ENCODE measurements at places on chromosomes 11 and 22.

- DNase-seq = no peak
Measured at GRCh38 chr11:113315811-113316210, 1.4 kb downstream of the TTC12 start.

- DNase-seq = peak; percentile 11
Measured at GRCh38 chr11:111378861-111379601, at the start of gene POU2AF1. Gene POU2AF1 (minus strand): TSS chr11:111379275. CDS start chr11:111379177, 98 bp downstream.

GRCh38 chr11:80846442-80846841 is 1405.6 kb upstream of the TENM4 start:
- DNase-seq = no peak

DNA sequence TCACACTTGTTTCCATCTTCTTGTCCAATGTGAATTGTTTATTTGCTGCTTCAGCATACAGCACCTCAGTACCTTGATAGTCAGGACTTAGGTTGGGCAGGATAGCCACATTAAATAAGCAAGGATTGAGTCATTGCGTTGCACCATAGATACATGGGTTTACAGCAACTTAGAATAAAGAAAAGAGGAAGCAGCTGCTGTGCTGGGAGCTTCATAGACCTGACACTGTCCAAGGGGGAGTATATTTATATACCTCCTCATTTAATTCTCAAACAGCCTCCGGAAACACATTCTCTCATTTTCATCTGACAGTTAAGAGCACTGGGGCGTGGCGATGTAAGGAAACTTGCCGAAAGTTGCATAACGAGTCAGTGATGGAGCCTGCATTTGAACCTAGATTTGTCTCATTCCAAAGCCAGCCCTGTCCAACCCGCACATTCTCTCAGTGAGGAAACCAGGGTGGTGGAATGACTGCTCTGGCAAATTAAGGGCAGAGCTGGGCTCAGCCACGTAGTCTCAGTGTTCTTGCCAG is 42.2 kb downstream of the UBASH3B start:
- peak; percentile 57 for DNase-seq

GRCh38 chr11:47259232-47259977 is 1.6 kb downstream of the NR1H3 start:
- peak; percentile 46 for DNase-seq

DNA sequence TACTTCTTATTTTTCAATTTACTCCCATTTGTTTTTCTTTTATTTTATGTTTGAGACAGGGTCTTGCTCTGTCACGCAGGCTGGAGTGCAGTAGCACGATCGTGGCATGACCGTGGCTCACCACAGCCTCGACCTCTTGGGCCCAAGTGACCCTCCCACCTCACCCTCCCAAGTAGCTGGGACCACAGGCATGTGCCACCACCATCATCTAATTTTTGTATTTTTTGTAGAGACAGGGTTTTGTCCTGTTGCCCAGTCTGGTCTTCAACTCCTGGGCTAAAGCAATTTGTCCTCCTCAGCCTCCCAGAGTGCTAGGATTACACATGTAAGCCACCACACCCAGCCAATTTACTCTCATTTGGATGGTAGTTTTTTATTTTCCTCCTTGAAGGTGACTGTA is 679.3 kb upstream of the CCDC179 start:
- DNase-seq = peak; percentile 11

GRCh38 chr22:20875296-20875695 is 16.5 kb downstream of the SNAP29 start:
- DNase-seq = no peak

GRCh38 chr11:17722000-17722643 is 2.8 kb downstream of the MYOD1 start:
- DNase-seq = peak; percentile 28

- DNase-seq = no peak
Measured at GRCh38 chr11:894575-895201, 15.9 kb downstream of the CHID1 start.

GRCh38 chr11:125262830-125263218 is 98.3 kb downstream of the PKNOX2 start:
- DNase-seq = no peak

GRCh38 chr11:14812757-14813156 is 79.3 kb downstream of the CYP2R1 start:
- DNase-seq = no peak

GRCh38 chr11:87463486-87464102 is 425.9 kb downstream of the TMEM135 start:
- DNase-seq = peak; percentile 44

GRCh38 chr11:31879681-31880080 is 68.6 kb upstream of the PAX6 start:
- no peak for DNase-seq

DNA sequence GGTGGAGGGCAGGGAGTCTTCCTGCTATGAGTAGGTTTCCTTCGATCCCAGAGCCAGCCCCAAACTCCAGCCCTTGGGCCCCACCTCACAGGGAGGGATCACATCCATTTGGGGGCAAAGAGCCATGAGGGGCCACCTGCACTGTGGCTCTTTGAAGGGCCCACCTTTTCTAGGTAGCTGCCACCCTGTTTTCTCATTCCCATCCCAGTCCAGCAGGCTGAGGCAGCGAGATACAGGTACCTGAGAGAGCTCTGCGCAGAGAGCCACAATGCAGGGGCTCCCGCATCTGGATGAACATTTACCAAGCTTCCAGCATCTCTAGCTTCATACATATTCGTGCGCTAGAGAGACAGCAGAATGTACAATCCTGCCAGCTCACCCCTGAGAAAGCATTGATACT is 16.3 kb downstream of the FXYD6 start:
- DNase-seq = no peak

GRCh38 chr22:50216684-50217520 is 16.1 kb downstream of the SELENOO start:
- no peak for DNase-seq

- DNase-seq = peak; percentile 69
Measured at GRCh38 chr11:69295995-69296889, 2.3 kb downstream of the MYEOV start.

DNA sequence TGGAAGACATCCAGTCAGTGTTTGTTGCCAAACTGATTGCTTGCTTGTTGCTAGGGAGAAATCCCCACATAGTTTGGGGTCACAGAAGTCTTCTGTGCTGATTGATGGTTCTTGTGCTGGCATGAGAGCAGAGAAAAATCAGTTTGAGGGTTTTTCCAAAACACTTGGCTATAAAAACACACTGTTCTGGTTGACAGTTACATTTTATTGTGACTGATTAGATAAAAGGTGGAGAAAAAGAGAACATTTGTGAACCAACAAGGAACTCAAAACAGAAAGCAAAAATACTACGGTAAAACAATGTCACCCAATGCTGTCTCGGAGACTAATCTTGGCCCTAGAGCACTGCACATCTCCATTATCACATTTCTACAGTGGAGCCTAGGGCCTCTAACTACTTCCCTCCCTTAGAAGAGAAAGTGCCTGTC is 14.4 kb upstream of the EIF4G2 start:
- peak; percentile 14 for DNase-seq

DNA sequence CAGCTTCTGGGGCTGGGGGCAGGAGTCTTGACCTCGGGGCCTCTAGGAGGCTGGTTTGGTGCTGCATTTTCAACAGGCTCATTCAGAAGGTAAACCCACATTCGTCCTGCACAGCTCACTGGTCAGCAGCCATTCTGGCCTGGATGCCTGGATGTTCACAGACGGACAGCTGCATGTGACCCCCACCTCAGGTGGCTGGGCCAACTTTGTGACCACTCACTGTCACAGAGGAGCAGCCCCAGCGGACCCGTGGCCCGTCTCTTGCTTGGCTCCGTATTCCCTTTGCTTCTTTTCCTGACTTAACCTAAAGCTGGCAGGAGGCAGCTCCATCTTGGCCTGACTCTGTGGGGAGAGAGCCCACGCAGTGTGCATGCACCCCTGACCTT is 8.2 kb downstream of the DGCR8 start:
- DNase-seq = no peak

DNA sequence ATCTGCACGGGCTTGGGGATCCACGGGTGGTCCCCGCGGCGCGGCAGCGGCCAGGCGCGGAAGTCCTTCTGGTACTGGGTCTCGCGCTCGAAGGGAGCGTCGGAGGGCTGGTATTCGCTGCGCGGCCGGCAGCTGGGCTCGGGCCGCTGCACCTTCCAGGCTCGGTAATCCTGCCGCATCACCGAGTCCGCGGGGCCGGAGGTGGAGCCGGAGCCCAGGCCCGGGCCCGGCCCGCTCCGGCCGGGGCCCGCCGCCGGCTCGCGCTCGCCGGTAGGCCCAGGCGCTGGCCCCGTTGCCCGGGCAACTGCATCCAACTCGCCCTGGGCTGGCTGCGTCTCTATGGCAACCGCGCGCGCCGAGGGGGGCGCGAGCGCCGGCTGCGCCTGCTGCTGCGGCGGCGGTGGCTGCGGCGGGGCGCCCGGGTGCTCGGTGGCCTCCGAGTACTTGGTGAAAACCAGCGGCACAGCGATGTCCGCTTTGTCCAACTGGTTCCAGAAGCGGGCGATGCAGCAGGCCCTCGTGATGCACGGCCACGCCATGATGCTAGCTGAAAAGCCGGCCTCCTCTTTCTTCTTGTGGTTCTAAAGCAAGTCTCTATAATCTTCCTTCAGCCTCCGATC is 897 bp downstream of the MAP6 start:
- peak; percentile 64 for DNase-seq

GRCh38 chr11:129278586-129279319 is 86.6 kb upstream of the ARHGAP32 start:
- peak; percentile 38 for DNase-seq
